ENCODE measurements at places on chromosomes 11 and 22. TPM values are rescaled to one million over a fixed set of nuclear protein-coding genes. Genes with fewer than 3 reads are reported as not detected.

Gene CENATAC
- 16.1 TPM for total RNA-seq

Gene VSTM5
- under 0.01 TPM for total RNA-seq

Gene ASRGL1
- 0.28 TPM for total RNA-seq

Gene FOSL1
- 17.5 TPM for total RNA-seq

Gene CBLIF
- total RNA-seq, result not detected

Gene CTTN
- total RNA-seq, result 405 TPM

Gene KLHL35
- total RNA-seq, result 6.2 TPM

Gene OR10S1
- not detected for total RNA-seq

Gene CREB3L1
- 11.0 TPM for total RNA-seq

Gene TRIM51
- total RNA-seq, result not detected
